ENCODE measurements at places on chromosomes 16 and 17.
A peak's percentile ranks its signal among the peaks of the same experiment; 100 is the strongest.

- H3K4me1 ChIP-seq = peaks cover 19% of the 10 kb centered on the region
- H3K36me3 ChIP-seq = no peaks in the 10 kb centered on the region
- DNase-seq = peak; percentile 95
- H3K4me3 ChIP-seq = peak overlapping the region; percentile 82
These were observed 1.6 kb upstream of the PPP1R9B start for GRCh38 chr17:50151937-50152547.

DNA sequence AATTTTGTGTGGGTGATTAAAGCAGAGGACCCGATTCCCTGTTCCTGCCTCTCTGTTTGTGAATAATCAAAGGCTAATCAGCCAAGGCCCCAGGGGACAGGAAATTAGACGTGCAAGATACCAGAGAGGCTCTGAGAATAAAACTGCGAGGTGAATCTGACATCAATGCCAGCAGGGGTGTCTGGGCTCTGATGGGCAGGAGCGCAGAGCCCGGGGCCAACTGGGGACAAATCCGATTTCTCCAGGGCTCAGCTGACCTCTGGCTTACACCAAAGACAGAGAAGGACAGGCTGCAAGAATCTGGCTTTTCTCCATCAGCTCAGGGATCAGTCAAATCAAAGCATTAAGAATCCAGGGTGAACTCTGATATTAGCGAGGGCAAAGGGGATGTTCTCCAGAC, 174.3 kb downstream of the XYLT1 start:
- no peak overlapping the region for H3K27ac ChIP-seq
- no peaks in the 10 kb centered on the region for H3K4me1 ChIP-seq
- H3K36me3 ChIP-seq = no peaks in the 10 kb centered on the region
- DNase-seq = no peak
- no peaks in the 10 kb centered on the region for H3K27me3 ChIP-seq

- no peaks in the 10 kb centered on the region for H3K36me3 ChIP-seq
- DNase-seq = no peak
- peaks cover 39% of the 10 kb centered on the region for H3K4me1 ChIP-seq
- no peaks in the 10 kb centered on the region for H3K27me3 ChIP-seq
These were observed 560 bp downstream of the RAI1 start for GRCh38 chr17:17681744-17682292.

DNA sequence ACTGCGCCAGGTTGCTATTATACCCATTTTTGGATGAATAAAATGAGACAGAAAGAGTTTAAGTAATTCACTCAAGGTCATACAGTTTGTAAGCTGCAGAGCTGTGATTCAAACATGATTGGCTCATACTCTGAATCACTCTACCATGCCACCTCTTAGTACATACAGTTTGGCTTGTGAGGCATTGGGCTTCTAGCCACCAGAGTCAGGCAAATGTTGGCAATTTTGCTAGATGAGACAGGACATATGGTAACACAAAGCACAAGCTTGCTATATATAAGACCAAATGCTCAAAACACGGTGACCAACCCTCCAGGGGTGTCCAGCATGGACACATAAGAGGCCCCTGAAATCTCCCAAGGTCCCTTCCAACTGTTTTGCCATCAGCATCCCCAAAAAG, 236.0 kb upstream of the IRX5 start:
- H3K4me3 ChIP-seq = no peak overlapping the region
- H3K36me3 ChIP-seq = no peaks in the 10 kb centered on the region
- no peaks in the 10 kb centered on the region for H3K27me3 ChIP-seq
- H3K4me1 ChIP-seq = peaks cover 6% of the 10 kb centered on the region
- H3K27ac ChIP-seq = no peak overlapping the region

DNA sequence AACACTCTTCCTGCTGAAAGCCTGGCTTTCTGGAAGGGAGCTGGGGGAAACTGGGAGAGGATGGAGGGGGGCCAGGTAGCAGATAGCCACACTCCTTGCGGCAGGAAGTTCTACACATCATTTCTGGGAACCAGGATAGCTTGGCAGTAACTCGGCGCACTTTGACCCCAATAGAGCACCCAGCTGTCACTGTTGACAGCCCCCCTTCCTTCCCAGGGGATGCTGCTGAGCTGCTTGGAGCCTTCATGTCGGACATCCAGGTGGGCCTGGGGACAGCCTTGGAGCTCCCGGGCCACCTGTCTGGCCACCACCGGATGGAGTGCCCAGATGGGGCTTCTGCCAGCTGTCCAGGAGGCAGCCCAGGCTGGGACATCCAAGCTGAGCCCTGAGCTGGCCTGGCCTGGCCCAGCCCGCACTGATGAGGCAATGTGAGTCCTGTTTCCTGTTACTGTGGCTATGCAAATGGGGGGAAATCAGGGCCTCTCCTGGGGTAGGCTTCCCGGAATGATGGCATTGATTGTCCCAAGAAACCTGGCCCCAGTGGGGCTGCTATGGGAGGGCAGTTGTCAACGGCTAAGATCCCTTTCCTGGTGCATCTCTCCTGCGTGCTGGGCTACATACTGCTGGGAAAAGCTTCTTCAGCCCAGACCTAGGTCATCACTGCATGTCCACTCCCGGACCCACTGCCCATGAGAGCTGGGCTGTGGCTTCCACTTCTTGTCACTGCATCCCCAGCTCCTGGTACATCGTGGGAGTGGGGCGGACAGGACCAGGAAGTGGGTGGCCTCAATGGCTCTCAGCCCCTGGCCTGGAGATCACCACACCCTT, 50.0 kb downstream of the SOCS1 start:
- no peak overlapping the region for H3K4me3 ChIP-seq
- H3K27ac ChIP-seq = no peak overlapping the region
- DNase-seq = no peak
- peaks cover 23% of the 10 kb centered on the region for H3K4me1 ChIP-seq
- H3K27me3 ChIP-seq = no peaks in the 10 kb centered on the region
